ENCODE measurements at places on chromosomes 11 and 22.

GRCh38 chr22:48669986-48670716 lies 1157.5 kb downstream of the BRD1 start:
- DNase-seq, result no peak

- DNase-seq, result no peak
Observed at GRCh38 chr11:34382532-34383276, 24.9 kb upstream of the ABTB2 start.

- no peak for DNase-seq
Observed at GRCh38 chr11:116225784-116226585, 546.8 kb downstream of the BUD13 start.

- no peak for DNase-seq
Observed at GRCh38 chr11:11981364-11981763, 27.1 kb downstream of the DKK3 start.

DNA sequence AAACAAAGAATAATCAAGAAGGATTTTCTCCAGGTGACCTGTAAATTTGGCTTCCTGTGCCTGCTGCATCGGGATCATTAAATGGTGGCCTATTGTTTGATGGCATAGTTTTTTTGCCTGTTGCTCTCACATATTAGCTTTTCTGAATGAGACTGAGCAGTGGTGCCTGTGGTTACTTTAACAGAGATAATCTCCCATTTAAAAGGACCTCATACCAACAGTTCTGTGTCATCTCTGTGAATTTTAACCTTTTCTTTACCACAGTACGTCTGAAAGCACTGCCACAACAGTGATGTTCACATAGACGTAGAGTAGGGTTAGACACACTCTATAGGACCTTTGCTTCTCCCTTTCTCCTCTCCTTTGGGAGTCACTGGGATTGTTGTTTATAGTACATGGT lies 22.9 kb upstream of the RCE1 start:
- no peak for DNase-seq

All from activated naive CD4-positive, alpha-beta T cell treated with anti-CD3 and anti-CD28 coated beads, Interleukin-2, amount 10 ng/mL, durations not matched to agents 7 days and 5 days (primary cell).